A549 (cell line): ENCODE measurements at places on chromosomes 3 and 15. TPM values are rescaled to one million over a fixed set of nuclear protein-coding genes. Genes with fewer than 3 reads are reported as not detected.

DNA sequence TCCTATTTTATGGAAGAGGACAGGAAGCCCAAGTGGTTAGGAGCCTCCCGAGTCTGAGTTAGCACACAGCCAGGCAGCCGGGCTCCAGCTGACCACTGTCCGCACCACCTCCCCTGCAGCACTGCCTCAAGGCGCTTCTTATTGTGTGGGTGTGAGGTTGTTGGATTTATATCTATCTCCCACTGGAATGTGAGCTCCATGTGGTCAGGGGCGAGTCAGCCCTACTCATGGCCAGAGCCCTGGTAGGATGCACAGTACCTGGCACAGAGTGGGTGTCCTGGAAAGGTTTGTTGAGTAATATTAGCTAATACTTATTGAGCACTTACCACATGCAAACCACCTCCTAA is 9.7 kb upstream of the FBLN2 start:
- no peak for DNase-seq

GRCh38 chr3:72271216-72271615 is 486.3 kb upstream of the PROK2 start:
- DNase-seq: no peak

GRCh38 chr3:76051145-76051544 is 265.8 kb upstream of the ZNF717 start:
- no peak for DNase-seq

- DNase-seq: no peak
Measured at GRCh38 chr15:65641768-65642475, 20.2 kb downstream of the SLC24A1 start.

DNA sequence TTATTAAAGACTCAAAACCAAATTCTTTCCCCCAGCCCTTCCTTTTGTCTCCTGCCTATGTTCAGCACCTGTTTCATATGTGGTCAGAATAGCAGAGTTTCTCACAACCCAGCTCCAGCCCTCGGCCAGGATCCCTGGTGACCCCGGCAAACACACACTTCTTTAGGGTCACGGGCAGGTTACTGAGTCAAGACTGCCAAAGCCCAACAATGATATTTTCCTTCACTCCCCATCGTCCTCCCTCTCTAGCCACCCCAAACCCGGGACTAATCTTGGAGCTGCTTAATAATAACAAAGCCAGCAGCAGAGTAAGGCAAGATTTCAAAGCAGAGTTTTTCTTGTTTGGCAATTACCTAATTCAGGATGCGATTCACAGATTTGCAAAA is 25.5 kb downstream of the RARB start:
- DNase-seq: no peak

DNA sequence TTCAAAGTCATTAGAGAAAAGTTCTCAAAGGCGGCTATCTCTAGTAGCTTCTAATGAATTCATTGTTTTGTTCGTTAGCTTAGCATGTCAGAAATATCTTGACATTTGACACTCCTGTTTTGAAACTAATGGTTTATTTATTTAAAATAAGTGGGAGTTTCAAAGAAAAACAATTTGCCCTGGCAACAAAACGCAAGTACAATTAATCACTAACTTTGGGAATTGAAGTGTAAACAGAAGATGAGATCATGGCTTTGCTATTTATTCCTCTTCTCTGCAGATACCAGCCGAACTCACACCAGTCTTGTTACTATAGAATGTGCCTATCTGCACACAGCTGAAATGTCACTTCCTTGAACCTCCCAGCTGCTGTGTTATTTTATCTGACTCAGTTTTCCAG is 27.5 kb downstream of the MASP1 start:
- DNase-seq: peak; percentile 14

DNA sequence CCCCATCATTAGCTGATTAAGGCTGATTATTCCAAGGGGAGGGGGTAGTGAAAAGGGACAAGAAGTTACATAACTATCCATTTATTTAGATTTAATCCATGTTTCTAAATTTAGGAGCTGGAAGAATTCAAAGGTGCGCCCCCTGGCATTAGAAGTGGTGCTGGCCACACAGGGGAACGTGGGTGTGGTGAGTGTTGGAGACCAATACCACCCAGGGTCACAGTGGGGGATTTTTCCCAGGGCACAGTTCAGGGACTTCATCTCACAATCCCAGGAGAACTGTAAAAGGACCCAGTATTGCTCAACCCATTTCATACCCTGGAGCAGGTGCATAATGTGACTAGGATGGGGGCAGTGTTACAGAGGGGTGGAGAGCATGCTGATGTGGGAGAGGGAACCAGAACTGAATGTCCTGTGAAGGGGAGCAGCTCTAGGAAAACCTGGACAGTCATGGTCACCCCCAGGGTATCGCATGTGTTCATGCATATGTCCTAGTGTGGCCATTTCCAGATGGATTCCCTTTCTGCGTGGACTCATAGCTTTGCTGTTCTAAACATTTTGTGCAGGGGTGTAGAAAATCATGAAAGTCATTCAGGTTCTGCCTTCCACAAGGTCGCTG is 110.3 kb downstream of the LSM3 start:
- DNase-seq: no peak

GRCh38 chr3:10745392-10745791 is 70.6 kb upstream of the SLC6A11 start:
- no peak for DNase-seq

- DNase-seq: no peak
Measured at GRCh38 chr3:100416176-100416575, 14.8 kb downstream of the LNP1 start.

GRCh38 chr3:179166561-179167201 is 18.5 kb downstream of the PIK3CA start:
- no peak for DNase-seq

DNA sequence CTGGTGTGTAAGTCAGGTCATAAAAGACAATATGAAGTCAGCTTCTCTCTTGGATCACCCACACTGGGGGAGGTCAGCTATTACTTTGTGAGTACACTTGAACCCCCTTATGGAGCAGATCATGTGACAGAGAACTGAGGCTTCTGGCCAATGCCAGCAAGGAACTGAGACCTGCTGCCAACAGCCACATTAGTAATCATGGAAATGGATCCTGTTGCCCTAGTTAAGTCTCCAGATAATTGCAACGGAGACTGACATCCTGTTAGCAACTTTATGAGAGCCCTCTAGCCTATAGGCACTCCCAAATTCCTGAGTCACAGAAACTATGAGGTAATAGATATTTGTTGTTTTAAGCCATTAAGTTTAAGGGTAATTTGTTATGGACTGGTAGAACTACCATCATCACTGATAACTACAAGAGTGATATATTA is 110.4 kb upstream of the GMNC start:
- DNase-seq: no peak

DNA sequence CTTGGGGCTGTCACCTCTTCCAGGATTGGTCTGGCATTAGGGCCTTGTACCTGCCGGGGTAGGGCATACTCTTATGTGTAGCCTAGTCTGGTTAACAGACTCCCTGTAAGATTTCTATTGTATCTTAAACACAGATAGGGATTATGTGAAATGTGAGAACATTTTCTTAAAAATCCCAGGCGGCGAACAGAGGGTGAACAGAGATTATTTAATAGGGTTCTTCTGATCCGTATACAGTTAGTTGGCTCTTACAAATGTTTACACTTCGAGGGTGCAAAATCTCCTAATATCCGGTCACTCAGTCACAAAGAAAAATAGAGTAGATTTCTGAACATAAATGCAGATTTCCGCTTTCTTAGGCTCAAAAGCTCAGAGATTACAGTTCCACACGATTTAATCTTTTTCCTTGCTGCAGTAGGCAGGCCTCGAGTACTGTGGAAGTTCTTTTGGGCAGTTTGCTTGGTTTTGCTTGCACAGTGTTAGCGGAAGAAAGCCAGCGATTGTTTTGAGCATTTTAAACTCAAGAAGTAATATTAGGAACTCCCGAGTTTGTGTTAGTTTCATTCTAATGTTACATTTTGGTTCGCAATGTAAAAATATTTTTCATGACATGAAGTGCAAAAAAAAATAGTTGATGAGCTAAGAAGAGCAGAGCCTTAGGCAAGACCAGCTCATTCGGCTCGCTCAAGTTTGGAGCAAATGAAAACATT is 993 bp downstream of the PLCL2 start:
- DNase-seq: no peak

DNA sequence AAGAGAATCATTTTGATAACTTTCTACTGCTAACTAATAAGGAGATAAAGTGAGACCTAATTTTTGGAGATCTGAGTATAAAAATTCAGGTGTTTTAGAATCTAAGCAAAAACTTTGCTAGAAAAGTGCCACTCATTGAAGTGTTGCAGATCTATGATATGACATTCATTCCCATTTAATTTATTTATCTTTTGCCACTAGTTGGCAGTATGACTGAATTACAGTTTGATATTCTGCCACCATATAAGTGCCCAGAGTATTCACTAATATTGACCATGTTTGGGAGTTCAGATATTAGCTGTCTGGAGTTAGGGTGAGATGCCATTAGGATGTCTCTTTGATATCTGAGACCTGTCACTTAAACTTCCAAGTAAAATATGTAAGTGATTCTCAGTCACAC is 251.3 kb upstream of the GBE1 start:
- DNase-seq: no peak

- DNase-seq: no peak
Measured at GRCh38 chr3:78101384-78101783, 1061.5 kb downstream of the ROBO2 start.

DNA sequence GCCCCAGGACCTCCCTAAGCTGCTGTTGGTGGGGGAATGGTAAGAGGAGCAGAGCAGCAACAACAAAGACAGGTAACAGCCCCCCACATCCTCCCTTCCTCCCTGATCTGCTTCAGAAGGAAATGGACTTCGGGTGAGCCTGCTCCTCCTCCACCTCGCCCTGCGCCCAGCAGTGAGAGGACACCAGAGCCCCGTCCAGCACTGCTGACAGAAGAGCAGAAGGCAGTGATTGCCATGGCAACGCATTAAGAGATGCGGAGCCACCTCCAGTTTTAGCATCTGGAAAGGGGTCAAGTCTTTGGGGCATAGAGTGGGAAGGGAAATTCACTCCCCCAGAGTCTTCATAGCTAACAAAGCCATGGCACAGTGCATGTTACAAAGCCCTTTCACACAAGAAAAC is 77.6 kb upstream of the HRH1 start:
- no peak for DNase-seq

GRCh38 chr3:47841786-47842349 is 38.9 kb downstream of the DHX30 start:
- DNase-seq: no peak

DNA sequence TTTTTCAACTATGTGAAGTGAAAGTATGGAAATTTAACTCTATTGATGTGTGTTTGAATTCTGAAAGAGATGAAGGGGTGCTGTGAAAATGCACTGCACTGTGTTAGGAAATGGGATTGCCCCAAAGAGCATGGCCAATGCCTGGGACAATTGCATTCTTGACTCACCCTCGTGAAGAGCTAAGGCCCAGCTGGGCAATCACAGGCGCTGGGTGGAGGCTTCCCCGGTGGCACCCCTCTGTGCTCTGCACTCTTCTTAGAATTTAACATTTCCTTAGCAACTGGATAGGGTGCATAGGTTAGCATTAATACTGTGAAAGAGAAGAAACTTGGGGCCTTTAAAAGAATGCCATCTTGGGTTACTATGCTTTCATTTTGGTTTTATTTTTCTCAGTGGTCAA is 179.9 kb upstream of the GOLIM4 start:
- DNase-seq: no peak

DNA sequence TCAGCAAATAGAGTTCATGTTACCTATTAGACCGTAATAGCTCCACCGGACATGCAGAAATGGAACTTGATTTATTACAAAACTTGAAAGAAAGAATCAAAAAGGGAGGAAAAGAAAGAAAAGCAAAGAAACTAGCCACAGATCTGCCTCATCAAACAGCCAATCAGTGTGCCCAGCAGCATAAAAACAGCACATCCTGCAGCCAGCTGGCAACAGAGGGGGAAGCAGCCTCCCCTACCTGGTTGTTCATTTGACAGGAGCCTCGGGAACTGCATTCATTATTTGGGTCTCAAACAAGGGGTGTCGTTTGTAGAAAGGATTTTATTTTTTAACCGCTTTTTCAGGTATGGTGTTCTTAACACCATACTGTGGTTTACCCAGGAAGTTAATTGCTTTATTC is 181.5 kb upstream of the TOPAZ1 start:
- DNase-seq: no peak

- DNase-seq: no peak
Measured at GRCh38 chr3:46863261-46863782, at the start of gene MYL3. Gene MYL3 (minus strand): TSS chr3:46863444. CDS start chr3:46863390, 54 bp downstream.

Gene GOLGA6D
- 0.04 to 0.05 TPM in 2 of 3 replicates, not detected in the other for polyA plus RNA-seq

Gene GOLGA8R
- polyA plus RNA-seq: 0.49 to 0.56 TPM (median 0.50 TPM) in 3 replicates

Gene TGM4
- polyA plus RNA-seq: not detected in 3 replicates

Gene NGLY1
- polyA plus RNA-seq: 25.2 to 27.5 TPM (median 25.4 TPM) in 3 replicates

Gene FSD2
- 0.01 TPM in 1 of 3 replicates, not detected in the others for polyA plus RNA-seq

Gene ALDH1A2
- 0.22 to 0.35 TPM (median 0.25 TPM) in 3 replicates for polyA plus RNA-seq

Gene POPDC2
- polyA plus RNA-seq: 0.17 to 0.74 TPM (median 0.54 TPM) in 3 replicates

Gene SPINT1
- polyA plus RNA-seq: 0.28 to 0.80 TPM (median 0.54 TPM) in 3 replicates

Gene SETD2
- polyA plus RNA-seq: 16.8 to 18.1 TPM (median 17.0 TPM) in 3 replicates

Gene SPINK8
- not detected in 3 replicates for polyA plus RNA-seq
